ENCODE measurements at places on chromosomes 12 and 14.

DNA sequence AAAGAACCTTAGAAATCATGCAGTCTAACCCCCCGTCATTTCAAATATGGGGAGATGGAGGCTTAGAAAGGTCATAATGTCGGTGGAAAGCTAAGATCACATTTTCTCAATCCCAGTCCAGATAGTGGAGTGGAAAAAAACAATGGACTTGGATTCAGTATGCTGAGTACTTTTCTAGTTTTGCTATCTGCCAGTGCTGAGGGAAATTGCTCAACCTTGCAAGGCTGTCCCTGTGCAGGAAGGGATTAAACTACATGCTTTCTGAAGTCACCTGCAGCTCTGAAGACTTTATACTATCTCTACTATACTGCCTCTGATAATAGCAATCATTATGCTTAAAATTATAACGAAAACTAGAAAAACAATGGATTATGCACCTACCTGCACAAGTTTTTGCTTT, 272.8 kb downstream of the LRIG3 start:
- DNase-seq = no peak

DNA sequence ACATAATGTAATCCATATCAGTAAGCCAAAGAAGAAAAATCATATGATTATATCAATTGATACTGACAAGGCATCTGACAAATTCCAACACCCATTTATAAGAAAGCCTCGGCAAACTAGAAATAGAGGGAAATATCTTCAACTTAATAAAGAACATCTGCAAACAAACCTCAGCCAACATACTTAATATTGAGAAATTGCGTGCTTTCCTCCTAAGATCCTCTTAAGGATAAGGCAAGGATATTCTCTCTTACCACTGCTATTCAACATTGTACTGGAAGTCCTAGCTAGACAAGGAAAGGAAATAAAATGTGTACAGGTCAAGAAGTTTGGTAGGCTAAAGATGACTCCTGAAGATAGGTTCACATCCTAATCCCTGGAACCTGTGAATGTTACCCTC, 115.9 kb downstream of the DERA start:
- no peak for DNase-seq

GRCh38 chr12:79020106-79020505, 155.5 kb downstream of the SYT1 start:
- no peak for DNase-seq

DNA sequence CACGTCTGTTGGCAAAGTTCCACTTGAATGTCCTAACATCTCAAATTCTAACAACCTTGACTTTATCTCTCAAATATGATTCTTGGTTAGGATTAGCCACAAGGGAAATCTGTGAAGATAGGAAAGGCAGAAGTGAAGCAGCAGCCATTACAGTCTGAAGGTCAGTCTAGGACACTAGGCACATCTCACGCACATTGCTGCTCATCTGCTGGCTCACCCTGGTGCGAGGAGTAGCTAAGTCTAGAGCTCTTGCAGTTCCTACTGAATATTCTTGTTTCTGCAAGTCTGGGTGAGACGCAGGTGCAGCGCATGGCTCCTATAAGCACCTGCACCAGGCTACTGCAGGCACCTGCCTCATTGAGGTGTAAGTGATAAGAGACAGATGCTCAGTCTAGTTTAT, 6.4 kb upstream of the SLC25A3 start:
- no peak for DNase-seq

- DNase-seq = no peak
These were observed 580 bp downstream of the SALL2 start for GRCh38 chr14:21525571-21525961.

All from cortex of kidney (tissue), 1 donor.